Large intestine (tissue), 12 donors: ENCODE measurements at places on chromosomes 13 and 19. TPM values are rescaled to one million over a fixed set of nuclear protein-coding genes. Genes with fewer than 3 reads are reported as not detected.

GRCh38 chr19:55376241-55376933 is at the start of gene TMEM190:
Gene TMEM190, plus strand, starts transcription at chr19:55376826. Its CDS starts 28 bp downstream, at chr19:55376854.
- no peak within 1 kb of the TSS for H3K27ac ChIP-seq
- H3K4me1 ChIP-seq, result peaks cover 9% of the 10 kb centered on the region
- DNase-seq, result no peak
- H3K4me3 ChIP-seq, result no peak within 1 kb of the TSS

DNA sequence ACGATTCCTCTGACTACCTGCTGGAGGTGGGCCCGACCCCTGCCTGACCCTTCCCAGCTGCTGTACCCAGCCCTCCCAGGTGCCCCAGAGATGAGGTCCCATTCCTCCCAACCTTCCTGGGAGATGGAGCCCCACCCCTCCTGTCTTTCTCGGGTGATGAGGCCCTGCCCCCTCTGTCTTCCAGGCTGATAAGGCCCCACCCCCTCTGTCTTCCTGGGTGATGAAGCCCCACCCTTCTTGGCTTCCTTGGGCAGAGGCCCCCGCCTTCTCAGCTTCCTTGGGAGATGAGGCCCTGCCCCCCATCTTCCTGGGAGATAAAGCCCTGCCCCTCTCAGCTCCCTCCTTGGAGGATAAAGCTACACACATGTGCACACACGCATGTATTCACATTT is 47.9 kb downstream of the CERS4 start:
- H3K4me1 ChIP-seq, result peaks cover 8% of the 10 kb centered on the region
- peaks cover 85% of the 10 kb centered on the region for H3K36me3 ChIP-seq
- no peak overlapping the region for H3K27ac ChIP-seq
- peak; percentile 80 for DNase-seq
- H3K27me3 ChIP-seq, result no peaks in the 10 kb centered on the region

GRCh38 chr13:61685682-61686012 is 270.0 kb upstream of the PCDH20 start:
- H3K4me3 ChIP-seq, result no peak overlapping the region
- H3K36me3 ChIP-seq, result no peaks in the 10 kb centered on the region
- no peaks in the 10 kb centered on the region for H3K4me1 ChIP-seq
- peak; percentile 15 for DNase-seq

GRCh38 chr13:43425234-43425633 is 361.5 kb downstream of the ENOX1 start:
- H3K27ac ChIP-seq, result no peak overlapping the region
- no peaks in the 10 kb centered on the region for H3K36me3 ChIP-seq
- DNase-seq, result no peak
- no peaks in the 10 kb centered on the region for H3K4me1 ChIP-seq

GRCh38 chr19:38417544-38418506 is 8.2 kb downstream of the RASGRP4 start:
- peak; percentile 63 for DNase-seq
- peaks cover 7% of the 10 kb centered on the region for H3K4me1 ChIP-seq
- H3K27me3 ChIP-seq, result peaks cover 7% of the 10 kb centered on the region
- H3K4me3 ChIP-seq, result peak overlapping the region; percentile 24
- H3K27ac ChIP-seq, result no peak overlapping the region

DNA sequence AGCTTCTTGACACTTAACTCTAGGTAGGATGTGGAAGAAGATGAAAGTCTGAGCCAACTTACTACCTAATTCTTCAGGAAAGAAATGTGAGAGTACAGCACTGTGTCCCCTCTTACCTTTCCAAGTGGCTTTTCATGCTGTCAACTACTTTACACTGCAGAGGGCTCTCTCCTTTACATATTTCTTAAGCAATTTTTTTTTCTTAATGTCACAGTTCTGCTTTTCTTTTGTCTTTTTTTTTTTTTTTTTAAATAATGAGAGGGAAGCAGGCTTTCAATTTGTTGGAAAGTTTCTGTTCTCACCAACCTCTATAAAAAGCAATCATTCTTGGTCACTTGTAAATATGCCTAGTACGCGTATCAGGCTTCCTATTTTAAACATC is 212.7 kb upstream of the MIR17HG start:
- no peaks in the 10 kb centered on the region for H3K27me3 ChIP-seq
- no peaks in the 10 kb centered on the region for H3K36me3 ChIP-seq
- H3K27ac ChIP-seq, result no peak overlapping the region

DNA sequence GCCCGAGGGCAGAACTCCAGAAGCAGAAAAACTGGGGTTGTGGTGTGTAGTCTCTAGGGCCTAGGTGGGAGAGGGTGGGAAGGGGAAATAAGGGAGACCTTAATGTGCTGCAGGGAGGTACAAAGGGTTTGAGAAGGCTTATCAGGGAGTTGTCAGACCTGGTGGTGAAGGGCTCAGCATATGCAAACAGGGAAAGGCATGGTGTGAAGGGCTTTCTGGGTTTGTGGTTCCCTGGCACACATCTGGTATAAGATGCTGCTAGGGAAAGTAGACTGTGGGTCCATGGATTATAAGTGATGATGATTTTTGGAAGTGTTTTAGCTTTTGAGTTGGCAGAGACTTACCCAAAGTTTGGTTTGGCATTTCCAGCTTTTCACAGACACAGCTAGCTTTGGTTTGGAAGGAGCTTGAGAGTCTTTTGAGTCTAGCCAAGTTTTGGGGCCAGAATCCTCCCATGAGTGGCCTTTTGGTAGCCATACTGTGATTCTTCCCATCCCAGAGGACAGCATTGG is 2.2 kb downstream of the TRIM28 start:
- H3K4me1 ChIP-seq, result peaks cover 17% of the 10 kb centered on the region
- peak overlapping the region; percentile 90 for H3K4me3 ChIP-seq
- H3K27ac ChIP-seq, result no peak overlapping the region
- H3K36me3 ChIP-seq, result peaks cover 55% of the 10 kb centered on the region

DNA sequence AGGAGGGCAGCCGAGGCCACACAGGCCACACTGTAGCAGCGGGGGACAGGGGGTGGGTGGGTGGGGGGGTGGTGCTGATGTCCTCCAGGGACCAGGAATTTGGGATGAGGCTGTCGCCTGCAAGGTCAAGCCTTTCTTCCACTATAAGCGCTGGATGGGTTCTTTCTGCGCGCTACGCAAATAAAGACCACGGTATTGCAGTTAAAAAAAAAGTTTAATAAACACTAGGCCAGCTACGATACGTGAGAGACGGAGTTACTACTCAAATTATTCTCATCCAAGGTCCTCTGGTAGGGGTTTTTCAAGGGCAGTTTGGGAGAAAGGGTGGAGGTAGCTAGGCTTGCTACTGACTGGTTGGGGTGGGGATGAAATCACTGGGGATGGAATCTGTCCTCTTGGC is 508 bp upstream of the ZNF44 start:
- H3K36me3 ChIP-seq, result peaks cover 2% of the 10 kb centered on the region
- H3K4me1 ChIP-seq, result peaks cover 9% of the 10 kb centered on the region
- H3K27ac ChIP-seq, result peak overlapping the region; percentile 99
- H3K27me3 ChIP-seq, result no peaks in the 10 kb centered on the region
- no peak for DNase-seq
- peak overlapping the region; percentile 98 for H3K4me3 ChIP-seq

GRCh38 chr19:9847087-9847671 is 12.1 kb downstream of the PIN1 start:
- H3K27me3 ChIP-seq, result no peaks in the 10 kb centered on the region
- no peak overlapping the region for H3K27ac ChIP-seq
- no peak overlapping the region for H3K4me3 ChIP-seq
- H3K36me3 ChIP-seq, result peaks cover 51% of the 10 kb centered on the region
- no peak for DNase-seq
- no peaks in the 10 kb centered on the region for H3K4me1 ChIP-seq

- H3K4me3 ChIP-seq, result no peak overlapping the region
- DNase-seq, result no peak
- no peaks in the 10 kb centered on the region for H3K27me3 ChIP-seq
These were observed 13.3 kb downstream of the RAB8A start for GRCh38 chr19:16124953-16125352.

- no peak for DNase-seq
- no peaks in the 10 kb centered on the region for H3K4me1 ChIP-seq
- H3K27me3 ChIP-seq, result no peaks in the 10 kb centered on the region
- no peak overlapping the region for H3K4me3 ChIP-seq
- H3K27ac ChIP-seq, result no peak overlapping the region
These were observed 813.0 kb upstream of the SLITRK5 start for GRCh38 chr13:86858216-86858615.

- no peak overlapping the region for H3K4me3 ChIP-seq
- no peak for DNase-seq
- peaks cover 43% of the 10 kb centered on the region for H3K36me3 ChIP-seq
- H3K27ac ChIP-seq, result no peak overlapping the region
- H3K4me1 ChIP-seq, result peaks cover 16% of the 10 kb centered on the region
These were observed 7.3 kb downstream of the SIRT6 start for GRCh38 chr19:4174895-4175668.

- H3K4me3 ChIP-seq, result no peak overlapping the region
- peaks cover 11% of the 10 kb centered on the region for H3K4me1 ChIP-seq
- peak; percentile 50 for DNase-seq
- H3K36me3 ChIP-seq, result no peaks in the 10 kb centered on the region
- H3K27ac ChIP-seq, result peak overlapping the region; percentile 51
These were observed 166.9 kb downstream of the DLEU7 start for GRCh38 chr13:50676602-50677001.

The CEACAM4 gene
- polyA plus RNA-seq, result 0.16 TPM

GRCh38 chr13:60431108-60431700 is 34.2 kb downstream of the TDRD3 start:
- no peak overlapping the region for H3K4me3 ChIP-seq
- peak; percentile 24 for DNase-seq
- H3K27ac ChIP-seq, result no peak overlapping the region
- no peaks in the 10 kb centered on the region for H3K4me1 ChIP-seq
- H3K36me3 ChIP-seq, result no peaks in the 10 kb centered on the region
- H3K27me3 ChIP-seq, result no peaks in the 10 kb centered on the region
